ENCODE measurements at places on chromosomes 12 and 14.
A peak's percentile ranks its signal among the peaks of the same experiment; 100 is the strongest.

DNA sequence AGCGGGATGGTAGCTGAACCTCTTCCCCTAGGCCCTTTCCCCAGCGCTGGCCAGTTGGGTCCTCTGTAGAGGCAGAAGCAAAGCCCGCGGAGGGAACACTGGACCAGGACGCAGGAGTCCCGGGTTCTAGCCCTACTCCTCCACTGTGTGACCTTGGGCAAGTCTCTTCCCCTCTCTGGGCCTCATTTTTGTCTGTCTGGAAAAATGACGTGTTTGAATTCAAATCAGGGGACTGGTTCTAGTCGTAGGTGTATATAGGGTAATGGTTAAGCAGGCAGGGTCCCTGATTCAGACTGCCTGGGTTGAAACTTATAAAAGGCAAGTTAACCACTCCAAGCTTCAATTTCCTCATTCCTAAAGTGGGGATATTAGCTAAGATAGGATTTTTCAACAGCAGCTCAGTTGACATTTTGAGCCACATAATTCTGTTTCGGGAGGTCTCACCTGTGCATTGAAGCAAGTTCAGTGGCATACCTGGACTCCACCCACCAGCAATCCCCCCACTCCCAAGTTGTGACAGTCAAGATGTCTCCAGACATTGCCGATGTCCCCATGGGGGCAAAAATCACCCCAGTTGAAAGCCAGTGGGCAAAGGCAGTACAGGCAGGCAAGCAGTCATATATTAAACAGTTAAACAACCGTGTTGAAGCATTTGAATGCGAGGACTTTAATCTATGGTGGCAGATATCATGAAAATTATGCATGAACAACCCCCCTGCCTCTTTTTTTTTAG, 899 bp downstream of the TPCN1 start:
- no peak for DNase-seq

DNA sequence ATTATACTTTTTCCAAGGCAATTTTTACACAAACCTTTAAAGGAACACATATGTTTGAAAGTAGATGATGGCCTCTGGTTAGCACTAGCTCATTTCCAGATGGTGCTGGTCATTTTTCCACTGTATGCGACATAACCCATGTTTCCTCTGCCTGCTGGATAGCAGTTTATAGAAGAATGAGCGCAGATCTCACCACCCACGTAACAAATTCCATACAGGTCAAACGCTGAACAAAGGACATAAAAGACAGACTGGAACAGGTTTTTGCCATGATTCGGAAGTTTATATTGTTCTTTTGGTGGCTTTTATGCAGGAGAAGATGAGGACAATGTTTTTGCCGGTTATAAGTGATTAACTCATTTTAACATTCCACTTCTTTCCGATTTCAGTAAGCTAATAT, 30.7 kb downstream of the PPP1R36 start:
- DNase-seq = no peak

DNA sequence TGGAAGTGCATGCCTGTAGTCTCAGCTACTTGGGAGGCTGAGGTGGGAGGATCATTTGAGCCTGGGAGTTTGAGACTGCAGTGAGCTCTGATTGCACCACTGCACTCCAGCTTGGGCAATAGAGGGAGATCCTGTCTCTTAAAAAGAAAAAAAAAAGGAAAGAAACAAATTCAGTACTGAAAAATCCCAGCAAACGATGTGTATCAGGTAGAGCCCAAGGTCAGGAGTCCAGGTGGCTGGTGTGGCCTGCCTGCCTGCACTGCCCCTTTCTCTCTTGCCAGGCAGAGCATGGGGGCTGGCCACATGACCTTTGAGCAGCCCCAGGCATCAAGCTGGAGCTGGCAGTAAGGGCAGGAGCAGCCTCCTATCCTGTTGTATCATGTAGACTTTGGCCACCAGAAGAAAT, 31.8 kb downstream of the ELK3 start:
- no peak for DNase-seq

- no peak for DNase-seq
Measured at GRCh38 chr12:124173692-124174091, 121.2 kb upstream of the RFLNA start.

DNA sequence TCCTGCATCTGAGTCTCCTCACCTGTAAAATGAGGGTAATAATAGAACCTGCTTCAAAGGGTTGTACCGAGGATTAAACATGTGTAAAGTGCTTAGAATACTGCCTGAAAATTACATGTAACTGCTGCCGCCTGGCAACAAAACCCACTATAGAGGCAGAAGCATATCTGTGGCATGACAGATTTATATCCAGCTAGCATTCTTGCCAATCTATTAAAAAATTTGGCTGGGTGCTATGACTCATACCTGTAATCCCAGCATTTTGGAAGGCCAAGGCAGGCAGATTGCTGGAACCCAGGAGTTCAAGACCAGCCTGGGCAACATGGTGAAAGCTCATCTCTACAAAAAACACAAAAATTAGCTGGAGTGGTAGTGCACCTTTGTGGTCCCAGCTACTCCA, 16.4 kb upstream of the KSR2 start:
- DNase-seq = no peak

GRCh38 chr12:15033641-15034040, 60.8 kb downstream of the PDE6H start:
- DNase-seq = no peak

DNA sequence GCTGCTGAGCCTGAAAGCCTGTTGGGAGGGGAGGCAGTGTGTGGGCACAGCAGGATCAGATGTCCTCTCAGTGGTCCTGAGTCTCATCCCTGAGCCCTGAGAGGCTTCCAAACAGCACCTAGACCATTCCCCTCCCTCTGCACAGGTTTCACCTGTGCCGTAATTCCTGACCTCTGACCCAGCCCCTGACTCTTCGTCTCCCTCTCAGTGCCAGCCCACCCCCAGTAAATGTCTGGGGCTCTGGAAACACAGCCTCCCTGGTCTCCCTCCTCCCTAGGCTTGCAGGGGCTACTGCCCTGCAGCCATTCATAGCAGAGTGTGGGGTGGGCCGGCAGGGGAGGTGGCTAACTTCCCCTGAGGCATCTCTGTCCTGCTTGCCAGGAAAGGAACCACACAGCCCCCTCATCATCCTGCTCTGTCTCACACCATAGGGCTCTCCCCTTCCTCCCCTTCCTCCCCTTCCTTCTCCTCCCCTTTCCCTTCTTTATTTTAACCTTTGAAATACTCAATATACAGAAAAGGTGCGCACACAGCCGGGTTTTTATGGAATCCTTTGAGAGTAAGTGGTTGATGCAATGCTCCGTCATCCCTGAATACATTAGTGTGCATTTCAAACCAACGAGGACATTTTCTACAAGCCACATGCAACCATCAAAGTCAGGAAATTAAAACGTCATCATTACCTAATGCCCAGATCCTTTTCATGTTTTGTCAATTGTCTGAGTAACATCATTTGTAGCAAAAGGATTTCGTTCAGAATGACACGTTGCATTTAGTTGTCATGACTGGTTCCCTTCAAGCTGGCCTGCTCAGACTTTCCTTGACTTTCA, 67.0 kb downstream of the PRMT8 start:
- DNase-seq = no peak

- DNase-seq = no peak
Measured at GRCh38 chr14:51244591-51244990, 4.5 kb downstream of the TMX1 start.

- peak; percentile 6 for DNase-seq
Measured at GRCh38 chr12:79690638-79691510, at the start of gene PAWR. Gene PAWR (minus strand): TSS chr12:79690964. CDS start chr12:79690244, 720 bp downstream.

DNA sequence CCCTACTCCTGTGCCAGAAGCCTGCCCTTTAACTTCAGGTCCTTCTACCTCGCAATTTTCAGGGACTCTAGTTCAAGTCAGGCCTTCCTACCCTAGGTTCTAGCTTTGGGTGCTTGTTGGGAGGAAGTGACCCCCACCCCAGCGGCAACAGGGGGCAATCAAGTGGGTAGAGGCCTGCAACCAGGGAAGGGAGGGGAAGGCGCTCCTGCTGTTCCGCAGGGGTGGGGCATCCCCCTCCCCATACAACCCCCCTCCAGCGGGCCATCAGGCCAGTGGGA, 204 bp upstream of the PRPH start:
- DNase-seq = no peak

- DNase-seq = no peak
Measured at GRCh38 chr12:92034083-92034482, 111.6 kb downstream of the BTG1 start.

DNA sequence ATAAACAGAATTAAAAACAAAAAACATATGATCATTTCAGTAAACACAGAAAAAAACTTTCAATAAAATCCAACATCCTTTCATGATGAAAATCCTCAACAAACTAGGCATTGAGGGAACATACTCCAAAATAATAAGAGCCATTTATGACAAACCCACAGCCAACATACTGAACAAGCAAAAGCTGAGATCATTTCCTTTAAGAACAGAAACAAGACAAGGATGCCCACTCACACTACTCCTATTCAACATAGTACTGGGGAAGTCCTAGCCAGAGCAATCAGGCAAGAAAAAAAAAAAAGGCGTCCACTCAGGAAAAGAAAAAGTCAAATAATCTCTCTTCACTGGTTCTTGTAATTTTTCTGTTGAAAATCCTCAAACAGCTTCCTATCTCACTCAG, 30.1 kb downstream of the MRPL42 start:
- no peak for DNase-seq

- no peak for DNase-seq
Measured at GRCh38 chr12:101501410-101501995, 26.4 kb downstream of the SPIC start.

DNA sequence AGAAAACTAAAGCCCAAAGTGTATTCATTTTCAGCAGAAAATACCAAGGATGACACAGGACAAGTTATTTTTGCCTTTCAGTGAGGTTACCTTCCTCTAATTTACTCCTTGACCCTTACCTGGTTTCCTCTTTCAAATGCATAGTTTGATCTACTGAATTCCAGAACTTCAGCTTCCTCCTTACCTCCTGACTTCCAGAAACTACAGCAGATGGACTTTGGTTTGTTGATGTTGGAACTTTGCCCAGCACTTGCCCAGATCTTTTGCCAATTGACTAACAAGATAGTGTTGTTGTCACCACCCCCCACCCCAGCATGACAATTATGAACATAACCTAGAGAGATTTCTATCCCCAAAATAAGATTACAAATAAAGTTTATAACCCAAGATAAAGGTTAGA, 63.2 kb downstream of the NAV3 start:
- no peak for DNase-seq

DNA sequence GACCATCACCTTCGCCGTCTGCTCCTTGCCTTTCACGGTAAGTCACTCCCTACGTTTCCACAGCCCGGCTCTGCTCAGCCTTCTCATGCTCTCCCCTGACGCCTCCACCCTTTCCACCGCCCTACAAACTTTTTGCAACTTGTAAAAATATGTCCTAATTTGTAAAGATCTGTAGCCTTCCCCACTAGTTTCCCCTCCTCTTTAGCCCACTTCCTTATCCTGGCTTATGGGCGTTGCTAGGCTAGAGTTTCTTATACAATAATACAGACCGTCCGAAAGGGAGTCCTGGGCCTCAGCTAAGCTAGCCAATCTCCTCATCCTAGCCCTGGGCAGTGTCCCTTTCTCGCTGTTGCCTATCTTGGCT, 1.2 kb downstream of the PTGER2 start:
- peak; percentile 22 for DNase-seq

DNA sequence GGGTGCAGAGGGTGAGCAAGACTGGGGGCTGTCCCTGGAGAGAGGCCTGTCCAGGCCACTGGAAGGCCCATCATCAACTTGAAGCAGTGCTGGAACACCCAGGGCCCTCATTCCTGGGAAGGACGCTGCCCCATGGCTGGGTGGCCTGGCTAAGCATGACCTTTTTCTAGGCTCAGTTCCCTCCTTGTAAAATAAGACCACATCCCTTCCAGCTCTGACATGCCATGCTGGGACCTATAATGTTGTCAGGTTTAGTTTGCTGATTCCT, 62.8 kb downstream of the SYNE3 start:
- no peak for DNase-seq

All from stimulated activated CD8-positive, alpha-beta memory T cell treated with anti-CD3 and anti-CD28 coated beads, Interleukin-7, amount 100 ng/mL, for 4 hours (primary cell).